ENCODE measurements at places on chromosomes 2 and 18. TPM values are rescaled to one million over a fixed set of nuclear protein-coding genes. Genes with fewer than 3 reads are reported as not detected.

Gene CLK1
- total RNA-seq = 25.7 TPM

Gene MAP3K19
- not detected for total RNA-seq

Gene LYG2
- total RNA-seq = not detected

DNA sequence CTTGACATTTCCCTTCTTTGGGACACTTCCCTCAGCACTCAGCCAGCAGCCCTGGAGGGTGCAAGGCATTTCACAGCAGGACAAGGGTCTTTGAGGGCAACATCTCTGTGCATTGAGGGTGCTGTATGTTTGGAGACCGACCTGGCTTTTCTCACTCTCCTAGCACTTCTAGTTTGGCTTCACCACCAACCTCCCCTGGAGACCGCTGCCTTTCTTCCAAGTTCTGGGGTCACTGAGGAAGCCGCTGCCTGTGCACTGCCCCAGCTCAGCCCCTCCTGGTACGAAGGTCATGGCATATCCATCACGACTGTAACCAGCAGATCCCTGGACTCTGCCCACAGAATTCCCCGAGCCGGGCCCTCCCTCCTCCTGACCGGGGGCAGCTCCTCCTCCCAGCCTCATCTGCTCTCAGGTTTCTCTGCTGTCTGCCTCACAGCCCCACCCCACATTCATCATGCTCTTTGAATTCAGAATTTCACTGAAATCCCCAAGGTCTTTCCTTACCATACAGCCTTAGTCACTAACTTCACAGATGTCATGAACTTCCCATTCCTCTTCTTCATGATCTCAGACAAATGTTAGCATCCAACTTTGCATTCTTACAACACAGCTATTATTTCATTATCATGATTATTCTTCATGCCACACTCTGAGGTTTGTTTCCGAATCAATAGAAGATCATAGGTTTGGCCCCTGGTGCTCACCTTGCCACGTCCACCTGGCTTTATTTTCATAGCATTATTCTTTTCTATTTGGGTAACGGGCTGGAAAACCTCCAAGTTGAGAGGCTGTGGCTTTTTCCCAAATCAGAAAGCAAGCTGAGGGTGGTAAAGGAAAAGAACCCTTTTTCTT lies 113.0 kb upstream of the COPS8 start:
- peak; percentile 39 for DNase-seq

Gene CNOT9
- 61.9 TPM for total RNA-seq

DNA sequence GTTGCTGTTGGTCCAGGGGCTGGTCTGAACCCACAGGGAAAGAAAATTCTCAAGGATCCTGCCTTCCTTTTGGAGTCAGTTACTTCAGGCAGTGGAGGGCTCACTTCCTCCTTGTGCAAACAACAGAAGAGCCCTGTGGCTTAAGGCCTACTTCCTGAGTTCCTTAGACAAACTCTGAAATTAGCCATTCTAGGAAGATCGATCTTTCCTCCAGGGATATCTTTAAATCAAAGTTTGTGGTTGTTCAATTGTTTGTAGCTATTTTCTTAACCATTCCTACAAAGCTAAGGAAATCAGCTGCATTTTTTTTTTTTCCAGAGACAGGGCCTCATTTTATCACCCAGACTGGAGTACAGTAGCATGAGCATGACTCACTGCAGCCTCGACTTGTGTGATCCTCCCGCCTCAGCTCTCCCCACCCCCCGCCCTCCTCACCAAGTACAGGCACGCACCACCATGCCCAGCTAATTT lies 156.0 kb downstream of the TANC1 start:
- no peak for DNase-seq

GRCh38 chr2:240407090-240407489 lies 28.4 kb upstream of the GPC1 start:
- no peak for DNase-seq

DNA sequence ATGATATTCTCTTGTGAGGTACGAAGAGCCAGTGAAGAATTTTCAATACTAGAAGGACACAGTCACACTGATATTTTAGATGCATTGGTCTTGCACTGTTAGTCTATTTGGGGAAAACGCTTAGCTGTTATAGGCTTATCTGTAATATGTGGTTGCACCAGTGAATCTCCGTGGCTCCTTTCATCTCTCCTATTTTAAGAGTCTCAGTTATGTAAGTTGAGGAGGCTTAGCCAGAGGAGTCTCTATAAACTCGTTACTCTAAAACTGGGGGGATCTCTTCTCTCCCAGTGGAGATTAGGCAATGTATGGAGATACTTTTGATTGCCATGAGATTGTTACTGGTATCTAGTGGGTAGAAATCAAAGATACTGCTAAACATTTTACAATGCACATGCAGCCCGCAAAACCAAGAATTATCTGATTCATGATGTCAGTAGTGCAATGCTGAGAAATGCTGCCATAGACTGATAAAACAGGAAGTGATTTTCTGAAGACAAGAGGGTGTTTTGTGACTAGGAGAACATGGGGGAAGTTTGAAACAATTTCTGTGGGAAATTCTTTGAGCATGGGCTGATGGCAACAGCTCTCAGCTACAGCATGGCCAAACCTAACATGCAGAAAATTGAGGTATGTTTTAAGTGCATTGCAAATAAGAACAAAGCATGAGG lies 339.1 kb downstream of the SOX11 start:
- no peak for DNase-seq

- DNase-seq = no peak
Measured at GRCh38 chr2:163649080-163649479, 86.7 kb downstream of the FIGN start.

Gene ALLC
- total RNA-seq = not detected

GRCh38 chr2:70513738-70514137 lies 39.9 kb downstream of the TGFA start:
- no peak for DNase-seq

GRCh38 chr2:95234286-95234785 lies 27.0 kb downstream of the ZNF892 start:
- no peak for DNase-seq

Gene TMEM247
- total RNA-seq = not detected

GRCh38 chr2:120226316-120226715 lies 3.1 kb upstream of the TMEM185B start:
- DNase-seq = no peak

Gene GAREM2
- 18.9 TPM for total RNA-seq

Gene FLACC1
- 0.17 TPM for total RNA-seq

Gene ABCB11
- 0.02 TPM for total RNA-seq

Gene RGPD8
- total RNA-seq = 8.3 TPM

- DNase-seq = no peak
Measured at GRCh38 chr2:60490441-60490840, 63.0 kb downstream of the BCL11A start.

Gene SLC30A3
- total RNA-seq = 8.0 TPM

- no peak for DNase-seq
Measured at GRCh38 chr2:217975626-217976025, 27.2 kb downstream of the TNS1 start.

Gene LIMS3
- total RNA-seq = 2.5 TPM

Gene ATAD2B
- 18.3 TPM for total RNA-seq

- no peak for DNase-seq
Measured at GRCh38 chr2:146124741-146125140, 1604.8 kb upstream of the ZEB2 start.

DNA sequence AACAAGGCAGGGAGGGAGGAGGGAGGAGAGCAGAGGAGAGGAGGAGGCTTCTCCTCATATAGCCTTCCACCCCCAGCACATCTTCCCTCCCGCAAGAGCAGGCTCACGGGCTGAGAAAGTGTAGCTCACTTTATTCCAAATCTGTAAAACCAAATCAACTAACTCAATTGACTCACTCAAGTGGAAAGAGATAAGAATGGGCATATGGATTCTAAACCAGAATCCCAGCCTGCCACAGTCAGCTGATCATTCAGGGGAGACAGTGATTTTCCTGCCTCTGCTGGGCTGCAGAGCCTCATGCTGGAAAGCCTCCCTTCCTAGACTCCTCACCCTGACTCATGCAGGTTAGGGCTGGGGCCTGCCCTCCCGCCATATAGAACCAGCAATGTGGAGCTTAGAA lies 4.2 kb upstream of the TWSG1 start:
- DNase-seq = no peak

Gene ARHGAP28
- total RNA-seq = 10.5 TPM

Gene GNLY
- total RNA-seq = not detected

Gene EPHA4
- total RNA-seq = 11.0 TPM

GRCh38 chr18:24293254-24293653 lies 104.4 kb downstream of the OSBPL1A start:
- no peak for DNase-seq

Gene UGT1A8
- total RNA-seq = not detected

Gene ZBTB7C
- 0.39 TPM for total RNA-seq

DNA sequence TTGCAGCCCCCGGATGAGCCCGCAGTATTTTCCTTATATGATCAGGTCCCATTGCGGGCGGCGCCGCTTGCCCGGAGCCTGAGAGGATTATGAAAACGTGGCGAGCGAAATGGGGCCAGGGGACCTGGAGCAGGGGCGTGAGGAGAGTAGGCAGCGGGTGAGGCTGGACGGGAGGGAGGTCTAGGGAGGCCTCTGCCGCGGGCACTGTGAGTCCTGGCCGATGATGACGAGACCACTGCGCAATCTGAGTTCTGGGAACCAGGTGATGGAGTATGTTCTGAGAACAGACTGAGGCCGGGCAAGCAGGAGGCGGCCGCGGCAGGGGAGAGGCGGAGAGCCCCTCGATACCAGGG lies 790 bp upstream of the ACAA2 start:
- peak; percentile 57 for DNase-seq

DNA sequence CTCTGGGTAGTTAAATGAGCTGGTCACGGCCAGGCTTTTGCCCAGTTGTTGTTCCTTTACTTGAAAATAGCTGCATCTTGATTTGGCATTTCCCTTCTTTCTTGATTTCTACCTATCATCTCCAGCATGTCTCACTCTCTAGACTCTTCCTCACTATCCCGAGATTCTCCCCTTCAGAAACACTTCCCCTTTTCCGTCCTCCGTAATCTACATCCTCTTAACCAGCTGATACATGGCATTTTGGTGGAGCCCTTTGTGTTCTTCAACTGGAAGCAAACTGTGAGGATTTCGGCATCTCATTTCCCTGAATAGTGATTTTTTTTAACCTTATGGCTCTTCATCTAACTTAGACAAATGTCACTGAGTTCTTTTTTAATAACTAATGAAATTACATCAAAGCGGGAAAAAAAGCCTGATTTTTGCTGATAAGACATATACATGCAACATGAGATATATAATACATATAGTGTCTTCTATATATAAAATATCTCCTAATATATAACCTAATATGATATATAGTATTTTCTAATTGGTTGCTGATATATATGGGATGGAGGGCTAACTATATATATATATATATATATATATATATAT lies 220.2 kb upstream of the RASGRP3 start:
- no peak for DNase-seq

Gene ERICH2
- 1.6 TPM for total RNA-seq

Gene CACNB4
- total RNA-seq = 6.9 TPM

DNA sequence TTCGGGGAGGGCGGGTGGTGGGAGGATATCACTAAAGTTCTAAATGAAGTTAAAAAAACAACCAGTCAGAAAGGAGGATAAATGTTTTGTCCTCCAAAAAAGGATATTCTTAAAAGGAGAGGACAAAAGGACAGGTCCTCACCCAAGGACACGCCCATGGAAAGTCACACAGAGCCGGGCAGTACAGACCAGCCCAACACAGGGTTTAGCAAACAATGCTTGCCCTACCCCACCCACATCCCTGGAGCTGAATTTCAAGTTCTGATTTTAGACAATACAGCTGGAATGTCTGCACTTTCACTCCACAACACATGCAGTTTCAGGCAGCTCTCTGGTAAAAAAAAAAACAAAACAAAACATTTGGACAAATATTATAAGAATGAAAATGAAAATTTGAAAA lies 67.9 kb downstream of the SLC9A4 start:
- no peak for DNase-seq

Gene UPP2
- total RNA-seq = not detected

Gene SP5
- 7.0 TPM for total RNA-seq

GRCh38 chr2:136001131-136001530 lies 15.7 kb upstream of the DARS1 start:
- DNase-seq = no peak

DNA sequence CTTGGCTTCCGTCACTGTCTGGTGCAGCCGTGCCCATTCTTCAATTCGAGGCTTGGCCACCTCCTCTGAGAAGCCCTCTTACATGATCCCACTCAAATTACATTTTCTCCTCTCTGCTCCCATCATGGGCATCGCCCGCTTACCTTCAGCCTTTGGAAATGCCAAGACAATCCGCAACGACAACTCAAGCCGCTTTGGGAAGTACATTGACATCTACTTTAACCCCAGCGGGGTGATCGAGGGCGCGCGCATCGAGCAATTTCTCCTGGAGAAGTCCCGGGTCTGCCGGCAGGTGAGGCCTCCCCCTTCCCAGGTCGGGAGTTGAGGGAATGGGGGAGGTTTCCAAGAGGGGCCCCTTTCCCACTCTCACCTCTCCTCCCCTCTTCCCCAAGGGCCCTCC lies 38.3 kb downstream of the MYO7B start:
- DNase-seq = no peak

Gene CYBRD1
- total RNA-seq = 7.9 TPM

DNA sequence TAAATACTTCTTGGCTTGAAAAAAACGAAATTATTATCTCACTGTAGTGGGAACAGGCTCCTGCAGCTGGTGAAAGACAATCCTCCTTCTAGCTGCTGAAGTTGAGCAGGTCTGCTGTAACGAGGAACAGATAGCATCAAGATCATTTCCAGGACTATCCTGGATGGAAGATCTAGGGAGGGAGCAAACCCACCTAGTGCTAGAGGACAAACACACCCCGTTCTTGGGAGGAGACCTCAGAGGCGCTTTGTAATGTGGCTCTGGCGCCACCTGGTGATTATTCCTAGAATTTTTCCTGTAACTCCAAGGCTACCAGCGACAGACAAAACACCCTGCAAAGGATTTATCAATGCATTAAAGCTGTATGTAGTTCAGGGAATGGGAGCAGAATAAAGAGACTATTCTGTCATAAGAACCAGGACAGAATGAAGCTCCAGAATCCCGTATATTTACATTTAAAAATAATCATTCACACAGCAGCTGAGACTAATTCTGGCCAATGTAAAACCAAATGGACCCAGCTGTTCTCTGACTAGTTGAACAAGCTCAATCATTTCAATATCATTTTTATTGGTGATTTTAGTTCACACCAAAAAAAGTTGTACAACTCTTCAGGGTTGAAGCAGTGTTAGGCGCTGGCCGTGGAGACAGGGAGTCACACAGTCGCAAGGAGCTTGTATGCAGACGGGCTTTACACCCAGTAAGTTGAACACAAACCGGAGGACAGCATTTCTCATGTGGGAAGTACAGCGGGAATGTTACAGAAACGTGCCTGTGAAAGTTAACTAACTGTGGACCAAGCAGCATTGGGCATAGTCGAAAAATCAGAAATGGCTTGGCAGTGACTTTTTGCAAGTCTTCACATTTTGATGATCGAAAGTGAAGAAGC lies 290.3 kb downstream of the TRIB2 start:
- DNase-seq = peak; percentile 70
